ENCODE measurements at places on chromosomes 2 and 18. TPM values are rescaled to one million over a fixed set of nuclear protein-coding genes. Genes with fewer than 3 reads are reported as not detected.
A peak's percentile ranks its signal among the peaks of the same experiment; 100 is the strongest.

The INHBB gene
- 28.6 TPM for total RNA-seq

- peak; percentile 71 for DNase-seq
- no peaks in the 10 kb centered on the region for H3K36me3 ChIP-seq
- H3K4me1 ChIP-seq = peaks cover 38% of the 10 kb centered on the region
- H3K27me3 ChIP-seq = no peaks in the 10 kb centered on the region
- H3K27ac ChIP-seq = peak overlapping the region; percentile 89
- no peak overlapping the region for H3K4me3 ChIP-seq
These were observed 24.5 kb downstream of the CRACDL start for GRCh38 chr2:98911376-98912154.

DNA sequence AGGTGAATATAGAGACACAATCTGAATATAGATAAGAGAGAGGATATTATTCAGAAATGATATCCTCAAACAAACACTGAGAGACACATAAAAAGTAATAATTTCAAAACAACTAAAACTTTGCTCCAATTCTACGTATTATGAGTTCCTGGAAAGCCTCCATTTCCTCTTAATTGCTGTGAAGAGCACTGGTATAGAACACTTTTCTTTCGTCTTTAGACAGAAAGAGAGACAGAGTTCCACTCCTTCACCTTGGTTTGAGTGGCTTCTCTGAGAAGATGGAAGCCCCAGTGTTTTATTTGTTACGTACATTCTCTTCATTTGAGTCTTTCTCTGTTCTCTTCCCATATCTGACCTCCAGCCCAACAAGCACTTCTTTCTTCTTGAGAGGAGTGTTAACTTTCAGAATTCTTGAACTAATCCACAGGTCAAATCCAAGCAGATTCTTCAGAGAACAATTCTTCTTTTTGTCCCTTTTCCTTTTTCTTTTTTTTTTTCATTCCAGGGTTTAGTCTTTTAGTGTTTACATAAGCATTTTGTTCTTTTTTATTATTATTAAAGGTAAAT, 6.4 kb upstream of the PIK3C3 start:
- no peaks in the 10 kb centered on the region for H3K36me3 ChIP-seq
- H3K27me3 ChIP-seq = no peaks in the 10 kb centered on the region

The TBR1 gene
- 0.11 TPM for total RNA-seq

GRCh38 chr2:29304399-29305060, 189.3 kb downstream of the CLIP4 start:
- H3K36me3 ChIP-seq = no peaks in the 10 kb centered on the region
- no peak overlapping the region for H3K4me3 ChIP-seq
- H3K4me1 ChIP-seq = no peaks in the 10 kb centered on the region
- no peak for DNase-seq

The MOCOS gene
- total RNA-seq = 5.5 TPM

DNA sequence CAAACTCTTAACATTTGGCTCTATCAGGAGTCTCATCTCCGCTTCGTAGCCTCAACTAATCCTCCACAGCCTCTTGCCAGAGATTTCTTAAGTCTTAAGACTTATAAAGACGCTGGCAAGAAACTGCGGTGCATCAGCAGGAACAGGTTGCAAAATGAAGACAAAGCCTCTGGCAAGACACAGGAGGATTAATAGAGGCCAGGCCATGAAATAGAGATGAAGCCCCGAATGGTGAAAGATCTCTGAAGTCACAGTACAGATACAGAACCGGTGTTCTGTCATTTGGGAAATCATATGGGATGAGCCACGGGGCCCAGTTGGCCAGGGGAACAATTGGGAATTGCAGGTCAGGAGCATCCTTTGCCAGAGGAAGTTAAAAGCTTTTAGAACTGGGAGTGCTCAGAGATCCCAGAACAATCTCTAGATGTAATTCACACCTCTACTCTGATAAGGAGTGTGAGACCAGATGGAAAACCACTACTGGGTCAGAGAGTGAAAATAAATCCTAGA, 190.9 kb upstream of the FOSL2 start:
- no peaks in the 10 kb centered on the region for H3K36me3 ChIP-seq
- no peak overlapping the region for H3K4me3 ChIP-seq
- no peaks in the 10 kb centered on the region for H3K27me3 ChIP-seq
- no peak for DNase-seq

The GMCL1 gene
- 13.8 TPM for total RNA-seq

DNA sequence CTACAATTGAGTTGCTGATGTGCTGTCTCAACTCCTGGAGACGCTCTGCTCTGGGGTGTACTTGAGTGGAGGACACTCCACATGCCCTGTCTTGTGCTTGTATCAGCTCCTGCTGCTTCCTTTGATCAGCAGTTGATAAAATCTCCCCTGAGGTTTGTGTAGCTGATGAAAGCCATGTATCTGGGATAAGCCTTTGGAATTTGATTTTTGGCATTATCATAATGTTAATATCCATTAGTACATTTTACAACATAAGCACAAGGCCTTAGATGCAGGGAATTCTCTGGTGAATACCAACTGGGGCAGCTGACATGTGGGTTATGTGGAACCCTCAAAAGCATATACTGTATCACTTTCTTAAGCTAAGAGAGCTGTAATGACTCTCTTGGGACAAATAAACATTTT, 222.7 kb upstream of the ITGA4 start:
- no peaks in the 10 kb centered on the region for H3K36me3 ChIP-seq
- no peak overlapping the region for H3K27ac ChIP-seq
- no peak for DNase-seq

The TRIM43 gene
- total RNA-seq = not detected

The DSG1 gene
- total RNA-seq = not detected

The ABCB11 gene
- total RNA-seq = not detected

- no peak overlapping the region for H3K4me3 ChIP-seq
- no peak for DNase-seq
These were observed 255.0 kb upstream of the EPAS1 start for GRCh38 chr2:46042207-46042637.

- H3K36me3 ChIP-seq = no peaks in the 10 kb centered on the region
- no peak overlapping the region for H3K4me3 ChIP-seq
- H3K27me3 ChIP-seq = no peaks in the 10 kb centered on the region
- DNase-seq = peak; percentile 73
- H3K27ac ChIP-seq = peak overlapping the region; percentile 92
- peaks cover 62% of the 10 kb centered on the region for H3K4me1 ChIP-seq
These were observed 236.1 kb downstream of the GCA start for GRCh38 chr2:162579986-162580385.

The PRKAG3 gene
- total RNA-seq = not detected

GRCh38 chr18:10523544-10523943, 2.3 kb upstream of the NAPG start:
- peaks cover 1% of the 10 kb centered on the region for H3K27me3 ChIP-seq
- H3K4me1 ChIP-seq = peaks cover 6% of the 10 kb centered on the region
- DNase-seq = no peak
- H3K27ac ChIP-seq = no peak overlapping the region

The NAT8 gene
- not detected for total RNA-seq

DNA sequence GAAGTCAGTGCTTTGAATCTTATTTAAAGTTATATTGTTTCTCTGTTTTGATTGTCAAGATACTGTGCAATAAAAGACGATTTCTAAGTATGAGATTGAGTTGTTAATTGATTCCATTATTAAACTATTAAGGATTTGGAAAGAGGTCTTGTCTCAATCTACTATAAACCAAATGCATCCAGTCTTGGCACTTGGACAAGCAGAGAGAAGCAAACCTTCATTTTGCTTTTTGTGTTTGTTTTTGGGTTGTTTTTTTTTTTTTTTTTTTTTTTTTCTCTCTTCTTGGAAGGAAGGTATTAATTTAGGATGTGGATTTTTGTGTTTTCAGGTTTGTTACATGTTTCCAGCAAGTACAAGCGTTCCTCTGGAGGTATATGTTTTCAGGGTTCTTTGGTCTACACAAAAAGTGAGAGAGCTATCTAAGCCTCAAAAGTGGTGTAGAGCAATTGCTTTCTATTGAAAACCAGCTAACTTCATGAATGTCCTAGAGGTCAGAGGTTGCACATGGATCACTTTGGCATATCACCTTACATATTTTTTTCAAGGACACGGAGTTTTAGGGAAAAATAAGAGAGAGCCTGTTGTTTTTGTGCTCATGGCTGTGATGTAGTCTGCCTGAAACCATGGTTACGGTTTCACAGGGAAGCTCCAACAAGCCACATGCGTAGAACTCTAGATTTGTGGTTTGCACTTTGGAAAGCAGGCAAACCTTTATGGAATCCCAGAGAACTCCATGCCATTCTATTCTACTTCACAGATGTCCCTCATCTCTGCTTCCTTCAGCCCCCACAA, 1.8 kb downstream of the PRKCE start:
- no peaks in the 10 kb centered on the region for H3K36me3 ChIP-seq
- H3K27ac ChIP-seq = no peak overlapping the region
- no peak for DNase-seq
- H3K4me1 ChIP-seq = peaks cover 5% of the 10 kb centered on the region
- no peak overlapping the region for H3K4me3 ChIP-seq
- no peaks in the 10 kb centered on the region for H3K27me3 ChIP-seq

DNA sequence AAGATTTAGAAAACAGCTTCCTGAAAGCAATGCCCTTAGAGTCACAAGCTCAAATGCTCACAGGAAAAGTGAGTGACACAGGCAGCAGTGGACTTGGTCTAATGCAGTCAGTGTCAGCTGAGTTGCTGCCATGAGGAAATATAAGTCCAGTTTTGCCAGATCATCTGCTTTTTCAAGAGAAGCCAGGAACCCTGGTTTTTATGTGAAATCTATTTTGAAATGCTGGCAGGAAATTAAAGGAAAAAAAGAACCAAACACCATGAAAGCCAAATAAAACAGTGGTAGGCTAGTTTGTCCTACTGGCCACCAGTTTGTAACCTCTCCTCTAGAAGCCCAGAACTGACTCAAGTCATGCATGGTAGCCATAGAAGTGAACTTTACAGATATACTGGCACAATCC, 109.2 kb downstream of the THADA start:
- H3K36me3 ChIP-seq = no peaks in the 10 kb centered on the region
- no peak for DNase-seq
- no peak overlapping the region for H3K4me3 ChIP-seq
- H3K27me3 ChIP-seq = no peaks in the 10 kb centered on the region
- no peak overlapping the region for H3K27ac ChIP-seq

DNA sequence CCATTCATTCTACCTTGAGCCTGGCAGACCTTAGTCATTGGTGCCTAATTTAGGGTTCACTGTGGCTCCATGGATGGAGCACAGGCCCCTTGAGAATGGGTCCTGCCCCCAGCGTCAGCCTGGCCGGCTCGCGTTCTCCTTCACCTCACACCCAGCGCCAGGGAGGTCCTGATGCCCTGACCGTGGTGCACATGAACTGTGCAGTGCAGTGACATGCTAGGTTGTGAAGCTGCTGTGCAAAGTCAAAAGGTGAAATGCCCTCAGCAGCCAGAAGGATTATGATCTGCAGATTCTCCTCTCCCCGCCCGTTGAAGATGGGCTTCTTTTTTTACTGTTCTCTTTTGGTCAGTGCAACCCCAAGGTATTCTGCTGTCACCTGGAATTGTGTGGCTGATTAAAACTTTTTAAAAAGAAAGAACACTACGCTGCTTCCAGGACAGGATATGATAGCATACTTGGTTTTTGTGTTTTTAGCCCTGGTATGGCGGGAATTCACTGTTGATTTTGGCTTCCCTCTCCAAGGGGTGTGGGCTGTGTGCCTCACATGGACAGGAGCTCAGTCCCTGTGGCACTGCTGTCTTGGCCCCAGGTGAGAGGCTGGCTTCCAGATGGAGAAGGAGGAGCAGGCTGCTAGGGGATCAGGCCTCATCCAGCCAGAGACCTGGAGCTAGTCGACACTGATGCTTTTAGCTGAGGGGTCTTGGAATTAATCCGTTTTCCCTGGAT, 49.4 kb upstream of the MCFD2 start:
- H3K36me3 ChIP-seq = peaks cover 2% of the 10 kb centered on the region
- H3K27me3 ChIP-seq = no peaks in the 10 kb centered on the region
- DNase-seq = no peak
- no peak overlapping the region for H3K4me3 ChIP-seq
- peaks cover 53% of the 10 kb centered on the region for H3K4me1 ChIP-seq

DNA sequence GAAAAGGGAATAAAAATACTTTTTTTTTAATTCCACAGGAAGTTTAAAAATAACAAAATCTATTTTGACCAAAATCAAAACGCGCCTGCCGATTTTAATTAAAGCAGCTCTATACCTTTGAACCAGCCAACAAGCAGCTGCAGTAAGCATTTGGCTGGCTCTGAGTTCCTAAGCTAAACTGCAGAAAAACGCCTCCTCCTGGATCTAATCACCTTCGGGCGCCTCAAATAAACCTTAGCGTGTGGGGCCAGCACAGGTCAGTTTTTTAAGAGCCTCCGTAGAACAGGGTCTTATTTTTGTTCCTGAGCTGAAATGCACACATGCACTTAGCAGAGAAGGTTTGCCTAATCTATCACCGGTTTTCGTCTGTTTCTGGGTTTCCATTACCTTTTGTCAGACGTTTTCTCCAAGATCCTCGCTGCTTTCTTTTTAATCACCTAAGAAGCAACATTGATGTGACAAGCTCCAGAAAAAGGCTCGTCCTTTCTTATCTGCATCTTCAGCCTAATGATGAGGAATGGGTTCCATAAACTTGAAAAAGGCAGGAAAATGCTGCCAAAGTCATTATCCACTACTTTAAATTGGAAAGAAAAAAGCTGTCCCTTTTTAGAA, 64.7 kb upstream of the HNRNPA3 start:
- DNase-seq = no peak
- H3K27ac ChIP-seq = no peak overlapping the region
- H3K4me3 ChIP-seq = no peak overlapping the region

DNA sequence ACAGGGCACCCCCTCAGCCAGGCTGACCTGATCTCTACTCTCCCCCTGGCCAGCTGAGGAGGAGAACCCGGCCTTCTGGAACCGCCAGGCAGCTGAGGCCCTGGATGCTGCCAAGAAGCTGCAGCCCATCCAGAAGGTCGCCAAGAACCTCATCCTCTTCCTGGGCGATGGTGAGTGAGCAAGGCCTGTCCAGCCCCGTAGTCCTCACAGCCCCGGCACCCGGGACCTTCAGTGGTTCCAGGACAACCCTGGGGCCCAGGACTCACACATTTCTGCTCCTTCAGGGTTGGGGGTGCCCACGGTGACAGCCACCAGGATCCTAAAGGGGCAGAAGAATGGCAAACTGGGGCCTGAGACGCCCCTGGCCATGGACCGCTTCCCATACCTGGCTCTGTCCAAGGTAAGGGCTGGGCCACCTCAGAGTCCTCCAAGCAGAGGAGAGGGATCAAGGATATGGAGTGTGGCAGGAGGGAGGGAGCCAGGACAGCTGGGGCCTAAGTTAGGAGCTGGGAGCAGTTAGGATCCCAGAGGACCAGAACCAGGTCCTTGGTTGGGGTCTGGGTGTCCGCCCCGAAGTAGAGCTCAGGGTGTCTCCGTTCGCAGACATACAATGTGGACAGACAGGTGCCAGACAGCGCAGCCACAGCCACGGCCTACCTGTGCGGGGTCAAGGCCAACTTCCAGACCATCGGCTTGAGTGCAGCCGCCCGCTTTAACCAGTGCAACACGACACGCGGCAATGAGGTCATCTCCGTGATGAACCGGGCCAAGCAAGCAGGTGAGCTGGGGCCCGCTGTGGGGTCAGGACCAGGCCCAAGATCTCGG, 555 bp downstream of the ALPI start:
- peak overlapping the region; percentile 6 for H3K27ac ChIP-seq
- no peaks in the 10 kb centered on the region for H3K36me3 ChIP-seq
- DNase-seq = no peak
- peak overlapping the region; percentile 10 for H3K4me3 ChIP-seq

- H3K4me1 ChIP-seq = no peaks in the 10 kb centered on the region
- no peaks in the 10 kb centered on the region for H3K36me3 ChIP-seq
- no peak overlapping the region for H3K4me3 ChIP-seq
- no peak overlapping the region for H3K27ac ChIP-seq
- DNase-seq = no peak
- no peaks in the 10 kb centered on the region for H3K27me3 ChIP-seq
These were observed 26.0 kb downstream of the TRABD2A start for GRCh38 chr2:84854850-84855249.

GRCh38 chr2:7672027-7672684, 754.9 kb downstream of the RNF144A start:
- no peaks in the 10 kb centered on the region for H3K27me3 ChIP-seq
- H3K4me3 ChIP-seq = no peak overlapping the region

The TCF23 gene
- not detected for total RNA-seq
